Stimulated activated naive B cell treated with anti-CD40 and anti-IgM and Interleukin-4, amounts not matched to agents 10 μg/mL and 1 μg/mL and 100 μg/mL, for 72 hours (primary cell): ENCODE measurements at places on chromosomes 3 and 15.

DNA sequence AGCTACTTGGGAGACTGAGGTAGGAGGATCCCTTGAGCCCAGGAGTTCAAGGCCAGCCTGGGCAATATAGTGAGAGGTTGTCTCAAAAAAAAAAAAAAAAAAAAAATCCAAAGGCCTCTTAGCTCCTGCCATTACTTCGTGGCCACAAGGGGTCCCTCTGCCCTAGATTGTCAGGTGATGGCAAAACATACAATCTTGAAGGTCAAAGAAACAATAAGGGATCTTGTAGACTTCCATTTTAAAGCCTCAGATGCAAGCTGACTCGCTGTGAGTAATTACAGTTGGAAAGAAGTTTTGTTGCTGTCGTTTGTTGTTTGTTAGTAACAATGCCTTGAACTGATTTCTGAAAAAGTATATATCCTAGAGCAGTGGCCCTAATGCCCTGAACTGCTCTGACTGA, 55.9 kb upstream of the PLCL2 start:
- peak; percentile 44 for DNase-seq

GRCh38 chr3:148062590-148062989, 635.1 kb upstream of the AGTR1 start:
- no peak for DNase-seq

- DNase-seq = no peak
Measured at GRCh38 chr15:62393196-62393595, 228.1 kb upstream of the C2CD4B start.

DNA sequence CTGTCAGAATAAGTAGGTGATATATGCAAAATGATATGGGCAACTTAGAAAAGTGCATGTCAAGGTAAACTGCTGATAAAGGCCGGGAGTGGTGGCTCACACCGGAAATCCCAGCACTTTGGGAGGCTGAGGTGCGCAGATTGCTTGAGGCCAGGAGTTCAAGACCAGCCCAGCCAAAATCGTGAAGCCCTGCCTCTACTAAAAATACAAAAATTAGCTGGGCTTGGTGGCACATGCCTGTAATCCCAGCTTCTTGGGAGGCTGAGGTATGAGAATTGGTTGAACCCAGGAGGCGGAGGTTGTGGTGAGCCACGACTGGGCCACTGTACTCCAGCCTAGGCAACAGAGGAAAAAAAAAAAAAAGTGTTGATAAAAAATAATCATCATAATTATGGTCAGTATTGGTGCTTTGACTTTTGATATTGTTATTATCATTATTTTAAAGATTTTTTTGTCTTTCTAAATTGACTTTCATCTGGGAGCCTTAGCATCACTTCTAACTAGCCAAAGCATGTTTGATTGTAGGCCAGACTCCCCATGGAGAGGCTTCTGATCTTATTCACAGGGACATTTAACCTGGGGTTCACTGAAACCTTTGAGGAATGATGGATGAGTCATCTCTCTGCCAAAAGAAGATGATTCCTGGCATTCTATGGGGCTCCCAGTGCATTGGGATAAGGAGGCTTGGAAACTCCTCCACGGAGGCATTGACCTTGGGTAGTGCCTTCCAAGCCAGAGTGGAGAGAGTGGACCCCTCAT, 5.6 kb downstream of the ZBTB38 start:
- no peak for DNase-seq

- DNase-seq = no peak
Measured at GRCh38 chr3:54138937-54139547, 16.7 kb downstream of the CACNA2D3 start.

- DNase-seq = no peak
Measured at GRCh38 chr15:27993996-27994780, 104.9 kb downstream of the OCA2 start.
